Posterior cingulate gyrus (tissue), 11 donors: ENCODE measurements at places on chromosomes 7 and 10.
A peak's percentile ranks its signal among the peaks of the same experiment; 100 is the strongest.

DNA sequence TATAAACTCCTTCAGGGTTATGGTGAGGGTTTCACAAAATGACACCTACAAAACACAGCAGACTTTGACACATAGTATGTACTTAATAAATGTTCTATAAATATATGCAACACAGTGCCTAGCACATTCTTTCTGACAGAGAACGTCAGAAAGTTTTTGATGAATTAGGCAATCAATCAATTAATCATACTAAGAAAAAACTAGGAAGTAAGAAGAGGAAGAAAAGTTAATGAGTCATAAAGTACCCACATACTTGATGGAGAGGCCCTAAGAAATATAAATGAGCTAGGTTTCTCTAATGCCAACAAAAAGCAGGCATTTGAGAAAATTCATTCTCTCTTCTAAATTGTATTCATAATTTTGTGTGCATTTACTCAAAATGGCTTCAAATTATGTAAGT is 192.7 kb upstream of the VWC2 start:
- DNase-seq, result no peak

DNA sequence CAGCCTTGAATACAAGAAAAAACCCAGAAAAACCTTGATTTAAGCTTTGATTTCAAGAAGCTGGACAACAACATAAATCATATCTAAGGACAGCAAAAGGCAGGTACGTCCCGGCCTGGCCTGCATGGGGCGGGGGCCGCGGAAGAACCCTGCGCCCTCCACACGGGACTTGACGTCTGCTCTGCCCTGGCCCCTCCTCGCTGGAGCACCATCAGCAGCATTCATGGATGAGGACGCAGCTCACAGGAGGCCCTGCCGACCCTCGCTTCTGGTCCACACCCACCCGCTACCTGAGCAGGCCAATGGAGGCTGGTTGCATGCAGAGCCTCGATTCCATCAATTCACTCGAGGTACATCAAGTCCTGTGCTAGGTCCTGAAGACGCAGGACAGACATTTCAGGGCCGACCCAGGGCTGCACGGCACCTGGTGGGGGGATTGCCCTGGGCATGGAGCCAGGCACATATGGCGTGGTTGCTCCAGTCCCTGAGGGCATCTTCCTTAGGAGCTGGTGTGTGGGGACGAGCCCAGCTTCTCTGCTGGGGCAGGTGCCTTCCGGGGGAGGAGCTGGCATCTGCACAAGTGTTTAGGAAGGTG is 63.1 kb upstream of the NKX6-2 start:
- no peak for DNase-seq

- DNase-seq, result no peak
These were observed 346.1 kb upstream of the ANKRD30A start for GRCh38 chr10:36779238-36779846.

DNA sequence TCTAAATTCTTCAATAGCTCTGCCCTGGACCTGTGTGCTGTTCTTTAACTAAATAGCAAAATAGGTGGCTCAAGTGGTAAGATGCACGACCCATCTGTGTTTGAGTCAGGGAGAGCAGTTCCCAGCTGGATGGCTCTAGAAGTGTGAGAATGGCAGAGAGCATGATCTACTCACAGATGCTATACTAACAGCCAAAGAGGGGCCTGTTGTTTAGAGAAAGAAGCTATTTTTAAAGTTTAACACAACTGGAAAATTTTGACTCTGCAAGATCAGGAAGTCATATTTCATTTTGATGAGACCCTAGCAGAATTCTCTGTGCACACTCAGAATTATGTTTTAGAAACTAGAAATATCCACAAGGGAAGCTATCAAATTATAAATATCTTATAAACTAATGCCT is 87.4 kb upstream of the PIP4K2A start:
- no peak for DNase-seq

DNA sequence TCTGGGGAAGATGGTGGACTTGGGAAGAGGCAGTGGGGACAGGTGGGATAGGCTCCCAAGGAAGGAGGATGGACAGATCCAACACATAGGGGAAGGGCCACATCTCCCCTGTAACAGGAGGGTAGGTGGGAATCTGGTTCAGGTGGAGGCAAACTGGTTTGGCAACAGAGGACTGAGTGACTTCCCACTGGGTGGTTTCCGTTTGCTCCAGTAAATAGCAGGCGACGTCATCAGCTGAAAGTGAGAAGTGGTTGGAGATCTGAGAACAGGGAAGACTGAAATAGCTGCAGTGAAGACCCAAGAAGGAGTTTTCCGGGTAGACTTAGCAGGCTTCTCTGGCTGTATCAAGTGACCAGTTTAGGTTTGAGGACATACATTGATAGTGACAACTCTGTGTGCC is 504.4 kb downstream of the GALNT17 start:
- peak; percentile 63 for DNase-seq

GRCh38 chr10:16652154-16652553 is 130.5 kb upstream of the C1QL3 start:
- no peak for DNase-seq

DNA sequence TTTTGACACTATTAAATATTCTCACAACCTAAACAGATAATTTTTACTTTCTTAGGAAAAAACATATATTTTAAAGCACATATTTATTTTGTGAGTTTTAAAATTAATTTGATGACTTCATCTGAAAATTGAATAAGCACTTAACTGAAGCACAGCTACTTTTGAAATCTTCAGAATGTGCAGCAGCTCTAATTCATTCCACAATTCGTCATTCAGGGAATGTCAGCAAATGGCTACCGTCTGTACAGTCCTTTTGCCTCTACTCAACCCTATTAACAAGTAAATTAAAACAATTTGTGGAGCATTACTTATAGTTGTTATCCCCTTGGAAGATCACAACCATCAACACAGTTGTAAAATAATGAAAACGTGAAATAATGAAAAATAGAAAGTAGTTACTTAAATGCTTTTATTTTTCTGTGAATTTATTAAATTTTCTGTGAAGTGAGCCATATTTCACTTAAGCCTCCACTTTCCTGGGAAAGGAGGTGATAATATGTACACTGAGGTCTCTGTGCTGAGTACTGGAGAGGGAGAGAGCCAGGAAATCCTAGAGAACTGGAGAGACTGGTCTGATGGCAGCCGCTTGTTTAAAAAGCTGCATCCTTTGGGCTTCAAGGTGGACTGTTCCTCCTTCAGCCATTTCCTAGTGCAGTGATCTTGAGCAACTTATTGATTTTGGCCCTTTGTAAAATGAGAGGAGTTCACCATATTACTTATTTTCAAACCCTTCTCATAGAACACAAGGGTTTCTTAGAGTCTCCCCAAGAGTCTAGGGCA is 70.6 kb downstream of the REEP3 start:
- DNase-seq, result no peak

DNA sequence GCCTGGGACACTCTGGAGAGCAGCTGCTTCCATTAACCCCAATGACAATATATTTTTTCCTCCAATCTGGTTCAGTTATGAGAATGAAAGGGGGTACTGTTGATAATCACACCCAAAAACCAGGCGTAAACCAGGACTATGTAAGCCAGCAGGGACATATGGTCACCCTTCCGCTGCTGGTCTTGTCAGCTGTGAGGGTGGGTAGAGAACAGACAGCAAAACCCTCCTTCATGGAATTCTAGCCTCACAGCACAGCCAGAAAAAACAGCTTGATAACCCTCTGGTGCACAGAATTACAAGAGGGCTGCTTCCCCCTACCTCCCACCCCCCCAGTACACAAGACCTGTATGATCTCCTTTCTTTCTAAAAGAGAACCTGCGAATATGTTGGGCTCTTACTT is 368.8 kb upstream of the ZMIZ1 start:
- DNase-seq, result no peak

GRCh38 chr7:16744518-16745250 is 8.9 kb upstream of the TSPAN13 start:
- no peak for DNase-seq

DNA sequence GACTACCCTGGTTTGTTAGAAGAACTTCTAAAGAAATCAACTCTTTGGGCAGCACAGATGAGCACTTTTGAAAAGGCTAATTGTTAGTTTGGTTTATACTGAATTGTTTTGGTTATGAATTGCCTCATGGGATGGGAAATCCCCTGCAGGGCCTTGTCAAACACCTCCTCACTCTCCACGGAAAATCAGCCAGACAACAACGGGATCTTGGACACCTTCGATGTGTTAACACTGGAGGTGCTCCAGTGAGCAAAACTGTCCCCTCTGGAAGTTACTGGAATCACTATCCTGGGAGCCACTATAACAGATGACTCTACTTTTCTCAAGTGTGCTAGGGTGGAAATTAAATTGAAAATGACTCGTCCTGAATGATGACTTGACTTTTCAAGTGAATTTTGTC is 38.7 kb downstream of the CDK6 start:
- no peak for DNase-seq

- DNase-seq, result no peak
These were observed 178.8 kb upstream of the ITGB1 start for GRCh38 chr10:33136781-33137180.

- no peak for DNase-seq
These were observed 35.4 kb downstream of the KLF6 start for GRCh38 chr10:3749600-3749999.

DNA sequence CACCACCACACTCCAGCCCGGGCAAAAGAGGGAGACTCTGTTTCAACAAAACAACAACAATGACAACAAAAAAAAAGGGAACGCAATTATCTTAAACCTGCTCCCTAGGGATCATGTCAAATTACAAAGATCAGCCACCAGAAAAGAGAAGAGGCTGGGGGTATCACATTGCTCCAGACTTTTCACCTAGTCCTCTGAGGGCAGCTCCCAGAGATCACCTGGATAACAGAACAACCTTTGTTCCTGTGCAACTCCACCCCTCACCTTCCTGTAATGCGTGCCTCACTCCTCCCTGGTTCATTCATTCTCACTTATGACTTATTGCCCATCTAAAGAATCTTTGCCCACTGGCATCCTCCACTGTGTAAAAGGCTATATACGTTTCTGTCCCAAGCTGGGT is 31.8 kb downstream of the SVOPL start:
- no peak for DNase-seq

DNA sequence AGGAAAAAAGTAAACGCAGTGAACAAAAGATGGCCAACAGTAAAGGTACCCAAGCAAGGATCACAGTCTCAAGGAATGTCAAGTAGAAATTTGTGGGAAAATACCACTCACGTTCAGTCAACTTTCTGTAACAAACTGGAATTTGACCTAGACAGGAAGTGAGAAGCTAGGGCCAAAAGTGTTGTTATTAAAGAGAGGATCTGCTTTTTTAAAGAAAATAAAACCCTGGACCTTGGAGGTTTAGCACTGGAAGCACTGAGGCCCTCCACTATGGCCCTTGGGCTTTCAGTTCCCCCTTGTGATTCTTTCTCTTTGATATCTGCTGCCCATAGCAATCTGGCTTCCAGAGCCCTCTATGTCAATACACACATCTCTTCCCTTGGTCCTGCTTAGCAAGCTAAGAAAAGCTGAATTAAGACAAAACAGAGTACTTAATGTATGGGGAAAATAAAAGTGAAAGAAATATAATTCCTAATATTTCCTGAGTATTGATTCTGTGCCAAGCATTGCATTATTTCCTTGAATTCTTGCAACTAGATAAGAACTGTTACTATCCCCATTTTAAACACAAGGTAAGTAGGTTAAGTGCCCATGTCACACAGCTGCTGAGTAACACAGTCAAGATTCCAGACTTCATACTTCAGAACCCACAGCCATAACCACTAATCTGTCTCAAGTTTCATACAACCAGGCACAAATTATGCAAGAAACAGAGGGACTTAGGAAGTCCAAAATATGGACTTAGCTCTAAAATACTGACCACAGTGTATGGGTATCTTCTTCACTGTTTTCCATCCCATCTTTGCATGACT is 2.6 kb upstream of the ZNF438 start:
- no peak for DNase-seq

GRCh38 chr7:24052572-24053260 is 231.3 kb upstream of the NPY start:
- no peak for DNase-seq

- no peak for DNase-seq
These were observed 43.4 kb downstream of the FOXL3 start for GRCh38 chr7:333393-333764.

GRCh38 chr7:140237390-140237789 is 60.6 kb upstream of the KDM7A start:
- DNase-seq, result no peak

DNA sequence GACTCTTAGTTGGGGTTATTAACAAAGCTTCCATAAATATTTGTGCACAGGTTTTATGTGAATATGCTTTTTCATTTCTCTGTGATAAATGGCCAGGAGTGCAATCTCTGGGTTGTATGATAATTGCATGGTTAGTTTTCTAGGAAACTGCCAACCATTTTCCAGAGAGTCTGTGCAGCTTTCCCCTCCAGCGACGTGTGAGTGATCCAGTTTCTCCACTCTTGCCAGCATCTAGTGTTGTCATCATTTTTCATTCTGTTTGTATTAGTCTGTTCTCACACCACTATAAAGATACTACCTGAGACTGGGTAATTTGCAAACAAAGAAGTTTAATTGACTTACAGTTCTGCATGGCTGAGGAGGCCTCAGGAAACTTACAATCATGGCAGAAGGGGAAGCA is 319.6 kb upstream of the SHH start:
- DNase-seq, result no peak

DNA sequence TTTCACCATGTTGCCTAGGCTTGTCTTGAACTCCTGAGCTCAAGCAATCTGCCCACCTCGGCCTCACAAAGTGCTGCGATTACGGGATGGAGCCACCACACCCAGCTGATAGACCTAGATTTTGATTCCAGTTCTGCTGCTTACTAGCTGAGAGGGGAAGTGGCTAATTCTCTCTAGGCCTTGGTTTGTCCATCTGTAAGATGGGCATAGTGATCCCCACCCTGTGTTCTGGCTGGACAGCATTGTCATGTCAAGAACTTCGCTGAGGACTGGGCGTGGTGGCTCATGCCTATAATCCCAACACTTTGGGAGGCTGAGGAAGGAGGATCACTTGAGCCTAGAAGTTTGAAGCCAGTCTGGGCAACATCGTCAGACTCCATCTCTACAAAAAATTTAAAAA is 17.4 kb upstream of the CCL24 start:
- DNase-seq, result no peak

GRCh38 chr7:77258593-77258992 is 59.0 kb upstream of the FGL2 start:
- DNase-seq, result no peak

GRCh38 chr7:30989008-30989823 is 25.5 kb downstream of the GHRHR start:
- DNase-seq, result no peak

GRCh38 chr7:54904130-54904529 is 114.7 kb upstream of the EGFR start:
- no peak for DNase-seq

DNA sequence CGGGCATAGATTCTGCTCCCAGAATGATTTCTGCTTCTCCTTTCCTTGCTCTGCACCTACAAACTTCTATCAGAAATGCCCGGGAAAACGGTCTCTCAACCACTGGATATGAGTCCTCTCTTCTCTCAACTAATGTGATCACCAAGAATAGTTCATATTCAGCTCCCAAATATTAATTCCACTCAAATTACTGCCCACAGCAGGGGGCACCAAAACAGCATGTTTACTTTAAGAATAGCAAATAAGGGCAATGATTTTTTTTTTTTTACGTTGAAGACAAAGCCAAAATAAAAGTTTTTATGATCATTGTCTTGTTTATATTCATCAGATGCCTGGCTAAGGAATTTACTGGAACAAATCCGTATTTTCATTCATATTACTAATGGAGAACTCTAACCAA is 94.9 kb upstream of the PRSS1 start:
- DNase-seq, result no peak
